Activated naive CD8-positive, alpha-beta T cell treated with anti-CD3 and anti-CD28 coated beads for 36 hours (primary cell): ENCODE measurements at places on chromosomes 2 and 18.

GRCh38 chr2:57759822-57760300 is 286.7 kb upstream of the VRK2 start:
- H3K4me1 ChIP-seq = no peaks in the 10 kb centered on the region
- DNase-seq = peak; percentile 77
- H3K27me3 ChIP-seq = peaks cover 6% of the 10 kb centered on the region
- H3K4me3 ChIP-seq = peak overlapping the region; percentile 19
- H3K27ac ChIP-seq = no peak overlapping the region

GRCh38 chr18:6940451-6940850 is 177.1 kb downstream of the LAMA1 start:
- H3K27me3 ChIP-seq = peaks cover 12% of the 10 kb centered on the region
- no peak for DNase-seq
- H3K4me1 ChIP-seq = peaks cover 2% of the 10 kb centered on the region
- H3K36me3 ChIP-seq = no peaks in the 10 kb centered on the region

GRCh38 chr18:59286341-59286740 is 13.1 kb upstream of the RAX start:
- H3K4me1 ChIP-seq = no peaks in the 10 kb centered on the region
- H3K4me3 ChIP-seq = no peak overlapping the region
- H3K27me3 ChIP-seq = peaks cover 54% of the 10 kb centered on the region
- H3K27ac ChIP-seq = no peak overlapping the region
- DNase-seq = no peak

GRCh38 chr2:197294260-197294659 is 16.3 kb downstream of the ANKRD44 start:
- H3K36me3 ChIP-seq = peaks cover 69% of the 10 kb centered on the region
- peaks cover 88% of the 10 kb centered on the region for H3K4me1 ChIP-seq
- H3K27ac ChIP-seq = peak overlapping the region; percentile 92

GRCh38 chr2:227890495-227891079 is 19.2 kb downstream of the DAW1 start:
- no peaks in the 10 kb centered on the region for H3K4me1 ChIP-seq
- no peak overlapping the region for H3K27ac ChIP-seq
- peaks cover 10% of the 10 kb centered on the region for H3K27me3 ChIP-seq
- no peaks in the 10 kb centered on the region for H3K36me3 ChIP-seq
- H3K4me3 ChIP-seq = no peak overlapping the region

DNA sequence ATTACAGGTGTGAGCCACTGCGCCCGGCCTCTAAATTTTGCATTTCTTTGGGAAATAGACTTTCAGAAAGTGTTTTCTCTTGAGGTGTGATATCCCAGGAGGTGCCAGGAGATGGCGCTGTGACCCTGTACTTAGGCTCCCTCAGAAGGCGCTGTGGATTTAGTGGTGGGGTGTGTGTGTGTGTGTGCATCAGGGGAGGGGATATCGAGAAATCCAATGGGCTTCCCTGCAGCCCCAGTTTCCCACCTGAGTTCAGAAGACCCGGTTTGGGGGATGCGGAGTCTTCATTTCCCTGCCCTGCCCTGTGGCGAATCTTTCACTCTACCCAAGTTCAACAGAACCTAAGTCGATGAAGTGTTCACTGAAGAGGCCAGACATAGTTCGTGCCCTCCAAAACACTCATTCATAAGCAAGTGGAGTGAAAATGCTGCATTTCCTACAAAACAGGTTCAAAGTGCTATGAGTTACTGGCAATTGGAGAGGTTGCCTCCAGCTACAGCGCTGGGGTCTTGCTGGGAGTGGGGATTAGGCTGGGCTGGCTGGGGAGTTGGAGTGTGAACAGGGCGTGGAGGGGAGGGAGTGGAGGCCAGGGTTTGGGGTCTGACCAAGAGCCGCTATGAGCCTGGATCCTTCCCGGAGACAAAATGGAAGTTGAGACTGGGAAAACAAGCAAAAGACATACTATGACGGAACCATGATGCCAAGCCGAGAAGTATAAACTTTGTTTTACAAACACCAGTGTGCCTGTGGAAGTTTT is 6.5 kb upstream of the WNT6 start:
- H3K36me3 ChIP-seq = no peaks in the 10 kb centered on the region
- H3K4me3 ChIP-seq = no peak overlapping the region
- H3K27me3 ChIP-seq = peaks cover 75% of the 10 kb centered on the region
- H3K27ac ChIP-seq = no peak overlapping the region
- peaks cover 3% of the 10 kb centered on the region for H3K4me1 ChIP-seq

- H3K36me3 ChIP-seq = no peaks in the 10 kb centered on the region
- H3K4me3 ChIP-seq = peak overlapping the region; percentile 56
- peak overlapping the region; percentile 47 for H3K27ac ChIP-seq
- H3K27me3 ChIP-seq = no peaks in the 10 kb centered on the region
Measured at GRCh38 chr2:64260817-64261216, 116.6 kb upstream of the PELI1 start.

DNA sequence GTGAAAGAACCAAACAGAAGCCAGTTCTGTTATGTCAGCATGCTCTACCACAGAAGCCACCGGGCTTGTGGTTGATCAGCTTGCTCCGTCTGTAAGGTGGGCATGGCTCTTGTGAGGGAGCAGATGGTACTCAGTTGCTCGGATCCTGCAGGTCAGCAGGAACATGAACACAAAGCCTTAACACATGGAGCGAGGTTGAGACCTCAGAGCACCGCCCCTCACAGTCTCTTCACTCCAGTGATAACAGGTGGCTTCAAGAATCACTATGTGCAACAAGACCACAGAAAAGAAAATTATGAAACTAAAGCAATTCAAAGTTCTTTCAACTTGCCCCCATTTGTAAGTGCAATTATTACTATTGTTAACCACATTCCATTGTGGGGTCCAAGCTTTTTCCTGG is 72.1 kb downstream of the OSBPL6 start:
- DNase-seq = no peak
- peaks cover 2% of the 10 kb centered on the region for H3K4me1 ChIP-seq
- H3K27me3 ChIP-seq = no peaks in the 10 kb centered on the region

GRCh38 chr2:31217465-31218200 is at the start of gene CAPN14:
CAPN14 (minus strand) TSS chr2:31217515; CDS start chr2:31205447, 12,068 bp downstream.
- no peaks in the 10 kb centered on the region for H3K36me3 ChIP-seq
- H3K27ac ChIP-seq = no peak within 1 kb of the TSS
- no peaks in the 10 kb centered on the region for H3K27me3 ChIP-seq
- H3K4me3 ChIP-seq = no peak within 1 kb of the TSS
- no peak for DNase-seq

DNA sequence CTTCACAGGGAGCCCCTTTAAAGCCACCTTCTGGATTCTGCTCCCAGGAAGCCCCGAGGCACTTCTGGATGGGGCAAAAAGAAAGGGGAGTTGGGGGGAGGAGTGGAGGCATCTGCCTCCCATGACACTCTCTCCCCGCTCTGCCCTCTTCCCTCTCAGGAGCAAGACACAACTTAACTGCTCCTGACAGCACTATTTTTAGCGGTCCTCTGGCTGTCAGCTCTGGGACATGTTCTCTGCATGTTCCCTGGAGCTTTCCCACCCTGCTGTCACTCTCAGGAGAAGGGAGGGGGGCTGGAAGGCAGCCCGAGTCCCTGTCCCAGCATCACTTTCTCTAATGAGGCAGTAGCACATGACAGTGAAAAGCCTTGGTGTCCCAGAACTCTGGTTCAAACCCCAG is 32.3 kb downstream of the PLB1 start:
- no peak overlapping the region for H3K27ac ChIP-seq
- no peaks in the 10 kb centered on the region for H3K4me1 ChIP-seq
- H3K4me3 ChIP-seq = no peak overlapping the region

DNA sequence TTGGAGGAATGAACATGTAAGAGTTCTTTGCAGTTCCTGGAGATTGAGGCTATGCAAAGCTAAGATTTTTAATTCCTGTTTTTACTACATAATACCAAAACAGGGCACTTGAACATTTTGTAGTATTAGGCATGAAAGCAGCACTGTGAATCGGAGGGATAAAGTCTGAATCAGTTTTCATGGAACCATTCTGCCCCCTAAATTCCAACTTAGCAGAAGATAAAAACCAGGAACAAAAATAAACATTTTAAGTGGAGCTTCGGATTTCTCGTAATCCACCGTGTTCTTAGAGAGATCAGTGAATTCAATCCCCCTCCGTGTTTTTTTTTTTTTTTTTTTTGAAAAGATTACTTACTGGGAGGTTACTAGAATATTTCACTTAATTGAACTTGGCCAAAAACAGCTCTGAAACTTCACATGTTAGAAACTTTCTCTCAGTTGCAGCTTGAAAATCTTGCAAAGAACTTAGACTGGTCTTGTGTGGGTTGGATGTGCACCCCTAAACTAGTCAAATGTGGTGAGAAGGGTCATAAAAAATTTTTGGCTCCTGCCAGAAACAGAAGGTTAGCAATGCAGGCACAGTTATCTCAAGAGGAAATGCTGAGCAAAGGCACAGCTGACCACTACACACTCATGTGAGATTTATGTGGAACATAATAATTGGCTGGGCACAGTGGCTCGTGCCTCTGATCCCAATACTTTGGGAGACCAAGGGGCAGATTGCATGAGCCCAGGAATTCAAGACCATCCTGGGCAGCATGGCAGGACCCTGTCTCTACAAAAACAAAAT is 145.4 kb upstream of the RNF152 start:
- H3K4me1 ChIP-seq = peaks cover under 1% of the 10 kb centered on the region
- no peaks in the 10 kb centered on the region for H3K36me3 ChIP-seq
- DNase-seq = no peak
- no peak overlapping the region for H3K4me3 ChIP-seq

DNA sequence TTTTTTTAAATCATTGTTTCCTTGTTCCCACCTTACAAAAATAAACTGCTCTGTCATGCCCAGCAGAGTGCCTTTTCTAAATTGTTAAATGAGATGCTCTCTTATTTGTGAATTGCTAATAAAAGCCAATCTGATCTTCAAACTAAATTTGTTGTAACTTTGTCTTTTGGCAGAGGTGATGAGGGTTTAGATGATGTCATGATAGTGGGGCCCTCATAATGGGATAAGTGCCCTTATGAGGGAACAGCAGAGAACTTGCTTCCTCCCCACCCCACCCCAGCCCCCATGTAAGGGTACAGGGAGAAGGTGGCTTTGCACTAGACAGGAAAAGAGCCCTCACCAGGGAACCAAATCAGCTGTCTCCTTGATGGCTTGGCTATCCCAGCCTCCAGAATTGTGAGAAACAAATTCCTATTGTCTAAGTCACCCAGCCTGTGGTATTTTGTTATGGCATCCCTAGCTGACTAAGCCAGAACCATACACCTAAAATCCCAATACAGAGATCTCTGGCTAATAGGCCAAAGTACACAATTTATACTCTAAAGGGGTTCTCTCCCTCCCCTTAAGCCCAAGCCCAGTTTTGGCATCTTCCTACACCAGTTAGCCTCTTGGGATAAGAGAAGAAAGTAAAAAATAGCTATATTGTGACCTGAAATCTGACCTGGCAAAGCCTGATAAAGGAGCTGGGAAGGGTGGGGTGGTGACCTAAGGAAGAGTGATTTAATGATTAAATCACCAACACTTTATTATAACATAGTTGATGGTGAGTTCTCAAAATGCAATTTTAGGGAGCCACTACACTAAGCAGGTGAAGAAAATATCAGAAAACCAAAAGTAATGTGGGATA is 40.3 kb upstream of the HNRNPA3 start:
- no peaks in the 10 kb centered on the region for H3K27me3 ChIP-seq
- no peak overlapping the region for H3K4me3 ChIP-seq
- no peaks in the 10 kb centered on the region for H3K36me3 ChIP-seq
- no peak overlapping the region for H3K27ac ChIP-seq
- DNase-seq = no peak
- H3K4me1 ChIP-seq = peaks cover 28% of the 10 kb centered on the region

- no peak for DNase-seq
- H3K36me3 ChIP-seq = peaks cover 24% of the 10 kb centered on the region
- no peaks in the 10 kb centered on the region for H3K27me3 ChIP-seq
- no peak overlapping the region for H3K27ac ChIP-seq
- H3K4me3 ChIP-seq = no peak overlapping the region
Measured at GRCh38 chr2:55649211-55649610, 31.8 kb upstream of the PPP4R3B start.

- no peak overlapping the region for H3K4me3 ChIP-seq
- H3K27me3 ChIP-seq = peaks cover 66% of the 10 kb centered on the region
- H3K4me1 ChIP-seq = no peaks in the 10 kb centered on the region
- DNase-seq = no peak
- H3K36me3 ChIP-seq = no peaks in the 10 kb centered on the region
Measured at GRCh38 chr2:98172951-98173350, 86.0 kb downstream of the VWA3B start.

- H3K27ac ChIP-seq = peak overlapping the region; percentile 90
- peak overlapping the region; percentile 98 for H3K4me3 ChIP-seq
Measured at GRCh38 chr2:201118961-201119854, 3.2 kb downstream of the CFLAR start.

DNA sequence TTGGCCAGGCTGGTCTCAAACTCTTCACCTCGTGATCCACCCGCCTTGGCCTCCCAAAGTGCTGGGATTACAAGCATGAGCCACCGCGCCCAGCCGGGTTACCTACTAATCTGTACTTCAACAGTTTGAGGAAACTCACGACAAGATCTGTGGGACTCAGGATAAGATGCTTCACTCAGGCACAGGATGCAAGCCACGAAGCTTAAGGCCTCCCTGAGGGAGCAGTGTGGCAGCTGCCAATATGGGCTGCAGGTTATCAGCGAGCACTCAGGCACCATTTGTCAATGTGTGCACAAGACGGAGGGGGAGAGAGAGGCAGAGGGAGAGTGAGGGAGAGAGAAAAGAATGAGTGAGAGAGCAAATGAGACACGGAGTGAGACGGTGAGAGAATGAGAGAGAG is 173.6 kb upstream of the RAB6C start:
- no peak overlapping the region for H3K27ac ChIP-seq
- DNase-seq = no peak
- no peak overlapping the region for H3K4me3 ChIP-seq

DNA sequence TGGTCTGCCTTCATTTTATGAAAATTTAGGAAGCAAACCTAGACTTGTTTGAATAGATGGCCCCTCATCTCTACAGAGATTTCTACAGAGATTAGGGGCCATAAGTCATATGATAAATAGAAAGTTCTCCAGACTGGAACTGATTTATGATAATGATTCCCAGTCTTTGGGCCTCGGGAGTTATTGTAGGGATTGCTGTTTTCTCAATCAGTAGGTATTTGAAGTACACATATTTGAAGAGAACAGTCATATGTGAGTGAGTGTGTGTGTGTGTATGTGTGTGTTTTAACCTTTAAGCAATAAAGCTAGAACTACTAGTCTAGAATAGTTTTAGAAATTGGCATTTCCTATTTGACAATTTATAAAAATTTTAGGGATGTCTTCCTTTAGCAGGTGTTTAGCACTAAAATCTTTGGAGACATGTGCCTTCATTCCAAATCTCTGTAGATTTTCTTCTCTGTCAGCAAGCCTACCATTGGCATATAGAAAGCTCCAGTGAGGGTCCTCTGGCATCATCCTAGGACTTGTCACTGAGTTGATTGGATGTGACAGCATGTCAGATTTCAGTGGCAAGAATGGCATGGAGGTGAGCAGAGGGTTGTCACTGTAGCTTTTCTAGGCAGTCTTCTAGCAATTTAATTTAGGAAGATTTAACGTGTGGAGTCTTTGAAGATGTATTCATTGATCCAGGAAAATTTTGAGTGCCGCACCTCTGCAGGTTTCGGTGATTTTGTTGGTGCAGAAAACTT is 71.2 kb downstream of the MYO1B start:
- H3K27me3 ChIP-seq = no peaks in the 10 kb centered on the region
- no peak overlapping the region for H3K4me3 ChIP-seq
- no peak for DNase-seq
